H7 (cell line): ENCODE measurements at places on chromosomes 4 and X.
A peak's percentile ranks its signal among the peaks of the same experiment; 100 is the strongest.

DNA sequence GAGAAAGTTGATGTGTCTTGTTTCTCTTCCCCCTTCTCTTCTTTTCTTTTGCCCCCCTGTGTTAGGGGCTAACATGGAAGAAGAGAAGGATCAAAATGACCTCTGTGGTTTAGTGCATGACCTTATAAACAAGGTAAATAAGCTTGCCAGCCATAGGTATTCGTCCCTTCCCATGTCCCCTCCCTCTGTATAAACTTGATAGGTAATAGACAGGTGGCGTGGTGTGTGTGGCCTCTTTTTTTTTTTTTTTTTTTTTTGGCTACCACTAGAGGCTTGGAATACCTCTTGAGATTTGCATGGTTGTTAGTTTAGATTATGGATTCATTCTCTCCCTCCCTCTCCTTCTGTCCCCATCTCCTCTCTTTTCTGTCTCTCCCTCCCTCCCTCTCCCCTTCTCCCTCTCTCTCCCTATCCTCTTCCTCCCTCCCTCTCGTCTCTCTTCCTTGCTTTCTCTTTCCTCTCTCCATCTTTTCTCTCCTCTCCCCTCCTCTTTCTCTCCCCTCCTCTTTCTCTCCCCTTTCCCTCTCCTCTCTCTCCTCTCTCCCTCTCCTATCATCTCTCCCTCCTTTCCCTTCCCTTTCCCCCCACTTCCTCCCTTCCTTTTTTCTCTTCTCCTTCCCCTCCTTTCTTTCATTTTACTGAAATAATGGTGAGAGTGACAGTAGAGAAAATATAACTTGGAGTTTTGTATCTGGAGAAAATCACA is 134.4 kb downstream of the AFF1 start:
- no peak for DNase-seq

DNA sequence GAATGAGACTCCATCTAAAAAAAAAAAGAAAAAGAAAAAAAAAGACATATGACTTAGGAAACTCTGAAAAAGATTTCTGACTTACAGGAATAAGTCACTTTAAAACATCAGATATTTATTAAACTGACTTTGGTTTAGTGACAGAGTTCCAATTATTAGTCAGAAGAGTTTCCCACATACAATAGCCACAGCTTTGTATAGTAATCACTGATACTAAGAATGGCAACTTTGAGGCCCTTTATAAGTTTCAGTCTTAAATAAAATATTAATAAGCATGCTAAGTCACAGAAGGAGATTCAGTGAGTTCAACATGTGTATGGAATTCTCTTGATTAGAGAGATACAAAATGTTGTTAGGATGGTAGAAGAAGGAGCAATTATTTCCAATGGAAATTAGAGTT is 652.3 kb upstream of the AMOT start:
- DNase-seq: no peak

DNA sequence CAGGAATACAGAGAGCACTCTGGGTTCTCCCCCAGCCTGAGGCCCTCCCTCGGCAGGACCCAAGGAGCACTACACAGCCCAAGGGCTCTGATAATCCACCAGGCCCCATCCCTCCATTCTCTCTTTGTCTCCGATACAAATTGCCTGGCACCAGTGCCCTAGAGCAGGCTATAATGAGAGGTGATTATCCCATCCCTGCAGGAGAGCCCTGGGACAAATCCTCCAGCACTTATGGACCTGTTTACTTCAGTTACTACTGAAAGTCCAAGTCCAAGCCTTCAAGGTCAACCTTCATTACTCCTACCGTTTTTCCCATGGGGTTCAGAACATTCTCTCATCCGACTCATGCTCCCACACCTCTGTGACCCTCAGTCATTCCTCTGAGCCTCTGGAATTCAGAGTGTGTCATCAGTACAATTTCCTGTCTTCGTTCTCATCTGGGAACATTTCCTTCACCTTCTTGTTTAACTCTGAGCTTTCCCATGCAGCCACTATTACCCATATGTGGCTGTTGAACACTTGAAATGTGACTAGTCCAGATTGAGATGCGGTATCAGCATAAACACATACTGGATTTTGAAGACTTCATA is 299.0 kb downstream of the RAPGEF2 start:
- DNase-seq: no peak

GRCh38 chr4:94924566-94924965 is 166.8 kb downstream of the BMPR1B start:
- no peak for DNase-seq

DNA sequence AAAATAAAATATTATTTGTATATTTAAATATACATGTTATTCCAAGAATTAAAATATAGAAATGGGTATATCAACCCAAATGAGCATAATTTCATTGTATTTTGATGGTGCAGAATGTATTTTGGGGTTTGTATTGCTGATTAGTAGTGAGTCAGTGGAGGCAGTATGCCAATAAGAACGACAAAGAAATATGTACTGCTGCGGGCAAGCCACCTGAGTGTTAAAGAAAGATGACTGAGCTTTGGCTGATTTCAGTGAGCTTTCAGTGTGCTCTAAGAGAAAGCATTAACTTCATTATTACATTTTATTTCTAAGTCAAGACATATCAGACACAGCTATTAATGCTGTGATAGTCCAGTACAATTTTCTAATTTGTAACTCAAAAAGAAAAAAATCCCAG is 297.8 kb downstream of the ANK2 start:
- no peak for DNase-seq

DNA sequence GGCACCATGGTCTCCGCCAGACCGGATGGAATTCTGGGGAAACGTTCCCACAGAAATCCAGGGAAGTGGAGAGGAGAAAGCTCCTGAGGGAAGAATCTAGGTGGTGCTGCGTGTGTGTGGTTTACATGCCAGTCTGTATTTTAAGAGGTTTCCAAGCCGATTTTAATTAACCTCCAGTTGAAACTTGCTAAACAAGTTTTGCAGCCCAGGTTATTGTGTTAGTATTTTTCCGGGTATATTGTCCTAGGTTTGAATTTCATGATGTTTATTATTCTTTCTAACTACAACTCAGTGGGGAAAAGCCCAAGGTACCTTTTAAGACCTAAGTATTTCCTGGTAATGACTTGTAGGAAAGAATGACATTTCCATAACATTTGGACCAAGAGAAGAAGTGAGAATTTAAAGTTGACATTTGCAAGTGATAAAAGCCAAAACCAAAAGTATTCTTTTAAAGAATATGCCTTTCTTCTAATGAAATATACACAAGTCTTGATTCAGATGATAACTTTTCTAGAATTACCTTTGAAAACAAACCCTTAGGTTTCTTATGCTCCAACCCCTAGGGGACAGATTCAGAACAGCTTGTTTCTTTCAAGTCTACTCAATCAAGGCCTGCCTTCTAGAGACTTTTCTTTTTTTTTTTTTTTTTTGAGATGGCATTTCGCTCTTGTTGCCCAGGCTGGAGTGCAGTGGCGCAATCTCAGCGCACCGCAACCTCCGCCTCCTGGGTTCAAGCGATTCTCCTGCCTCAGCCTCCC is 14.6 kb downstream of the SAT1 start:
- DNase-seq: no peak

- DNase-seq: peak; percentile 61
These were observed 16.2 kb downstream of the AWAT2 start for GRCh38 chrX:70033348-70034051.

GRCh38 chr4:147019091-147019490 is 73.4 kb upstream of the TTC29 start:
- no peak for DNase-seq

- DNase-seq: peak; percentile 19
These were observed 1.2 kb downstream of the TFE3 start for GRCh38 chrX:49041744-49042580.

GRCh38 chr4:156322592-156322991 is 368.9 kb upstream of the CTSO start:
- DNase-seq: no peak

DNA sequence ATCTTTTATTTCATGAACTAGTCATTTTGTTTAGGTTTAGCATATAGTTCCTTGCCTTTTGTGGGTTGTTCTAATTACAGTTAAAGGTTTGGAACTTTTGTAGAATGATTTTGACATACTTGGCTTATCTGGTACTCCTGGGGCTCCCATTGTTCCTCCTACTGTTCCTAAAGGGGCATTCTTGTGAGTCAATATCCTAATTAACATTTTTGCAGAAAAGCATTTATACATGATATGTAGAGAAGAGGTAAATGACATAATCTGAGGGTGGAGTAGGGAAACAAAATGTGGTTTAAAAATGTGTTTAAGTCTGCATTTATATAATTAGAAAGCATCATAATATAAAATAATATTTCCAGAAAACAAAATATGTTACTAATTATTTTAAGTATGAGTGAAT is 529.2 kb downstream of the FAT4 start:
- DNase-seq: no peak

GRCh38 chrX:38271154-38271716 is 50.6 kb upstream of the SRPX start:
- DNase-seq: no peak

- no peak for DNase-seq
These were observed 93.7 kb upstream of the MAOA start for GRCh38 chrX:43562372-43562771.

GRCh38 chrX:2823795-2824386 is 4.8 kb upstream of the GYG2 start:
- no peak for DNase-seq

DNA sequence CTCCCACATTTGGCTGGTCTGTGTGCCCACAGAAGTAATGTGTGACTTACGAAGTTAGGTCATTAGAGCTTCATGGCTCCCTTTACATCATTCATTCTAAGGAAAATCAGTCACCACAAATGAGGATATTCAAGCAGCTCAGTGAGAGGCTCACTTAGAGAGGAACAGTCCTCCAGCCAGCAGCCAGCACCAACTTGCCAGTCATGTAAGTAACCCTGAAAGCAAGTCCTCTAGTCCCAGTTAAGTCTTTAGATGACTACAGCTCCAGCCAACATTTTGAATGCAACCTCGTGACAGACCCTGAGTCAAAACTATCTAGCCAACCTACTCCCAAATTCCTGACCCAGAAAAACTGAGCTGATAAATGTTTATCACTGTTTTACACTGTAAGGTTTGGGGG is 71.3 kb downstream of the LRBA start:
- no peak for DNase-seq

DNA sequence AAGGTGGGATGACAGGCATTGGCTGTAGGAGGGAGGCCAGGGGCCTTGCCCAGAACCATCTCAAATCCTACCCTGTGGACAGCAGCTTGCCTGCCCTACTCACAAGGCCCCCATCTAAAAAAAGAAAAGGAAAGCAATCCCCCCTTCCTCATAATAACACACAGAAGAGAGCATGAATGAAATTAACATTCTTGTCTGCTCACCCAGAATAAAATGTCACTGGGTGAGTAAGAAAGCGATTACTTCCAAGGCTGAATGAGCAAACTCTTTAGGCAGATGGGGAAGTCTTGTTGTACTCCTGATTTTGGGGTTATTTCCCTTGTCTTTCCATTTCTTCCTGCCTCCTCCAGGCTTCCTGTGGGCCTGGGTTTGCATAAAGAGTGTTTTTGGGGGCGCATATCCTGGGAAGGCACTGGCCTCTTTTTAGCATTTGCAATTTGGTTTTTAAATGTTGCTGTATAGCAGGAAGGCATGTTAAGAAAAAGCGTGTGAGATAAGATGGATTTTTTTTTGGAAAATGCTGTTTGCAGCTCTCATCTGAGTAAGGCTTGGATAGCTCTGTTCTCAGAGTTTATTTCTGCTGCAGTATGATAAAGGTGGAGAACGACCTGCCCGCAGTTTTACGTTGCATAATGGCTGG is 248.3 kb upstream of the GATB start:
- DNase-seq: no peak

GRCh38 chr4:48196758-48197504 is 62.9 kb upstream of the TXK start:
- DNase-seq: no peak

DNA sequence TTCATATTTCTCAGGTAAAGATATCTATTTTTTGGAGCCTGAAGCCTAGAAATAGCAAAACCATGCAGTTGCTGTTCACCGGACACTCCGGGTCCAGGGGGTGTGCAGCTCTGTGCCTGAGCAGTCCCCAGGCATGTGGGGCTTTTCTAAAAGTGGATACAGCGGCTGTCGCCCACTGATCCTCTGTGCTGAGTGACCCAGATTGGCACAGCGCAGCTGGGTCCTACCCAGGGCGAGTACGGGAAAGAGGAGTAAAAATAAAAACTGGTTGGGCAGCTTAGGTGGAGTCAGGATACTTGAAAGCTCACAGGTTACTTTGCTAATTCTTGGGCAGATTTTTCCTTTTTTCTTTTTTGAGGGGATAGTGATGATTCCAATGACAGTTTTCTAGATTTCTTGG is 118.8 kb downstream of the UCHL1 start:
- no peak for DNase-seq

DNA sequence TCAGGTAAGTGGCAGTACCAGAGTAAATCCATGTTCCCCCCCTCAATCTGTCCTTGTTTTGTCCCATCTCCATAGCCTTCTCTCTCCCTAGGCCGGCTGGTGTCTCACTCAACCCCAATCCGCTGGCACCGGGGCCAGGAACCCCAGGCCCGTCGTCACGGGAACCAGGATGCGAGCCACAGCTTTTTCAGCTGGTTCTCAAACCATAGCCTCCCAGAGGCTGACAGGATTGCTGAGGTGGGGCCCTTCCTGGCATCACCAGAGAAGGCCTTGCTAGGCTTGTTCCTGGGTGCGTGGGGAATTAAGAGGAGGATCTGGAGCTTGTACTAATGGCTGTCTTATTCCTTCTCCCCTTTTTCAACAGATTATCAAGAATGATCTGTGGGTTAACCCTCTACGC is 2.7 kb downstream of the TSPYL2 start:
- no peak for DNase-seq
